Cortex of kidney (tissue), 1 donor: ENCODE measurements at places on chromosomes 3 and 15.

GRCh38 chr15:85837011-85837433 is 42.3 kb upstream of the KLHL25 start:
- no peak for DNase-seq

- DNase-seq = no peak
These were observed 136.2 kb upstream of the PFN2 start for GRCh38 chr3:150106740-150107428.

GRCh38 chr3:32371461-32372212 is 20.0 kb upstream of the CMTM7 start:
- DNase-seq = no peak

- DNase-seq = no peak
These were observed 20.3 kb downstream of the C3orf33 start for GRCh38 chr3:155785662-155786295.

GRCh38 chr15:35309886-35310285 is 224.8 kb upstream of the NANOGP8 start:
- no peak for DNase-seq

- no peak for DNase-seq
These were observed 1.3 kb downstream of the MAGI1 start for GRCh38 chr3:66037330-66037985.

- no peak for DNase-seq
These were observed 325.9 kb upstream of the TBL1XR1 start for GRCh38 chr3:177523067-177523675.

- DNase-seq = no peak
These were observed 30.7 kb downstream of the CHST14 start for GRCh38 chr15:40501487-40501886.

DNA sequence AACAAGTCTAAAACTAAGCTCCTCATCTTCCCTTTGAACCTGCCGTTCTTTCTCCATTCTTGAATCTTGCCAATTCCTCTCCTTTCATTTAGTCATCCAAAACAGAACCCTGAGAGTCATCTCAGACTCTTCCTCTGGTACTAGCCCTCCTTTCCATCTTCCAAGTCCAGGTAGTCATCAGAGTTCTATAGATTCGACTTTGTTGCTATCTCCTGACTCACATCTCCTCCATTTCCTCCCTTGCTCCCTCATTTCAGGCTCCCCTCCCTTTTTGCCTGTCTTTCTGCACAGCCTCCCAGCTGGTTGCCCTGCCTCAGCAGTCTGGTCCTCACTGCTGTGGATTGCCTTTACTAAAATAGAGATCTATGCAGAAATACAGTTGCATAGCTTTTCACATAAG is 4.7 kb downstream of the ATG7 start:
- DNase-seq = no peak

DNA sequence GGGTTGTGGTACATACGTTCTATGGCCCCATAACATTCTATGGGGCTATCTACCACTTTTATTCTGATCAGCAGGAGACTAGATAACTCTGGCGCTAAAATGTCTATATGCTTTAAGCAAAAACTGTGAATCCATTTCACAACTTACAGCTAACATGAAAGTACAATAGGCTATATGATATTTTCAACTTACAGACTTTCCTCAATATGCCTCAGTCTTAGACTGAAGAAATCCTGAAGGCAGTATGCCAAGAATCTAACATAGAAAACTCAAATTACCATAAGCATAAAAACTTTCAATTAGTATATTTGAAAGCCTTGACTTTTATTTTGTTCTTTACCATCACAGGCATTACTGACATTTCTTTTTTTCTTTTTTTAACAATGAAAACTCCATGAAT is 81.4 kb downstream of the CBLB start:
- DNase-seq = no peak

DNA sequence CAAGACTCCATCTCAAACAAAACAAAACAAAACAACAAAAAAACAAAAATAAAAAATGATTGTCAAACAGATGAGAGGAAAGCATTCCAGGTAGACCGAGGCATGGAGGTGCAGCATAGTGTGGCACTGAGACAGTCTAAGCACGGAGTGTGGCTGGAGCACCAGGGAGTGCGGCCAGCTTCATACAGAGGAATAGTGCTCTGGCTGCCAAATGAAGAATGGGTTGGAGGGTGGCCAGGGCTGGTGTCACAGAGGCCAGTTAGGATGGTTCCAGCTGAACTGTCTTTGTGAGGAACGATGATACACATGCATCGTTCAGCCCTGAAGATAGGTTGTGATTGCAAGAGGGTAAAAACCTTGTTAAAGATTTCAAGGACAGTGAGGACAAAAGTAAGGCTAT is 28.3 kb downstream of the MITF start:
- DNase-seq = no peak

GRCh38 chr3:81393251-81393650 is 368.2 kb downstream of the GBE1 start:
- no peak for DNase-seq

- no peak for DNase-seq
These were observed 616.0 kb upstream of the TBL1XR1 start for GRCh38 chr3:177813322-177813721.

DNA sequence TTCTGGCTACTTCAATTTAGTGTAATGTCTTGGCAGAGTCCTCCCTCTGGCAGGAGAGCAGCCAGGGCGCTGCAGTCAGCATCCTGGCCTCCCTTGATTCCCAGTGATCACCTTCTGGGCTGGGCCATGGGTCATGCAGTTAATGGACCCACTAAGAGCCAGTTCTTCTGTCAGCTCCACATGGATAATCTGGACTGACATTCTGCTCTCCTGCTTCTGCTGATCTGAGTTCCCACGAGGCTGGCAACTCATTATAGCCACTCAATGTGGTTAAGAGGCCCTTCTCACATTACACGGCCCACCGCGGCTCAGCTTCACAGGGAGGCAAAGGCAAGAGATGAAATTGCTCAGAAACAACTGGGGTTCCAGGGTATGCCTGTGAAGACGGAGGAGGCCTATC is 94.0 kb downstream of the WDR76 start:
- DNase-seq = no peak

GRCh38 chr15:92634671-92635201 is 20.8 kb downstream of the FAM174B start:
- no peak for DNase-seq

DNA sequence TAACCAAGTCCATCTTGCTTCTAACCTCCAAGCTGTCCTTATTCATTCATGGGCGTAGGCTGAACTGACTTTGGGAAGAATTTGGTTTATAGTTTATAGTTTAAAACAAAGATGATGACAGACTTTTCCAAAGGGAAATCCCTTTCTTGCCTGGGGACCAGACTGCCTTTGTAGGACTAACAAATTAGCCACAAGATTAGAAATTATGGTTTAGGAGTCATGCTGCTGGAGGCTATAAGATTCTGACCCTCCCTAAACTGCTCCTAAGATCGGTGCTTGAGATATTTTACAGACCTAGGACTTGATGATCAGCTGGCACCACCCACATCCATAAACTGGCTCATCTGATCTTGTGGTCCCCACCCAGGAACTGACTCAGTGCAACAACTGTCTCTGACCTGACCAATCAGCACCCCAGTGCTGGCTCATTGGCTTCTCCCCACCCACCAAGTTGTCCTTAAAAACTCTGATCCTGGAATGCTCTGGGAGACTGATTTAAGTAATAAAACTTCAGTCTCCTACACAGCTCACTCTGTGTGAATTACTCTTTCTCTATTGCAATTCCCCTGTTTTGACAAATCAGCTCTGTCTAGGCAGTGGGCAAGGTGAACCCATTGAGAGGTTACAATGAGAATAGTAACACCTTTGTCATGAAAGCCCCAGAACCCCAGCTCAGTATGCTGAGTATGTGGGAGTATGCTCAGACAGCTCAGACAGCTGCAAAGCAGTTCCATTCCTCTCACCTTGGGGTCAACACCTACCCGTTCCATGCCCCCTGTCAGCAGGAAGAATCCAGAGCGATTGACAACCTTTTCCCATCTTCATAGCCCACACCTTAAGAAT is 51.6 kb upstream of the C15orf39 start:
- DNase-seq = no peak

- no peak for DNase-seq
These were observed 60.4 kb downstream of the DCUN1D1 start for GRCh38 chr3:182919866-182920357.

DNA sequence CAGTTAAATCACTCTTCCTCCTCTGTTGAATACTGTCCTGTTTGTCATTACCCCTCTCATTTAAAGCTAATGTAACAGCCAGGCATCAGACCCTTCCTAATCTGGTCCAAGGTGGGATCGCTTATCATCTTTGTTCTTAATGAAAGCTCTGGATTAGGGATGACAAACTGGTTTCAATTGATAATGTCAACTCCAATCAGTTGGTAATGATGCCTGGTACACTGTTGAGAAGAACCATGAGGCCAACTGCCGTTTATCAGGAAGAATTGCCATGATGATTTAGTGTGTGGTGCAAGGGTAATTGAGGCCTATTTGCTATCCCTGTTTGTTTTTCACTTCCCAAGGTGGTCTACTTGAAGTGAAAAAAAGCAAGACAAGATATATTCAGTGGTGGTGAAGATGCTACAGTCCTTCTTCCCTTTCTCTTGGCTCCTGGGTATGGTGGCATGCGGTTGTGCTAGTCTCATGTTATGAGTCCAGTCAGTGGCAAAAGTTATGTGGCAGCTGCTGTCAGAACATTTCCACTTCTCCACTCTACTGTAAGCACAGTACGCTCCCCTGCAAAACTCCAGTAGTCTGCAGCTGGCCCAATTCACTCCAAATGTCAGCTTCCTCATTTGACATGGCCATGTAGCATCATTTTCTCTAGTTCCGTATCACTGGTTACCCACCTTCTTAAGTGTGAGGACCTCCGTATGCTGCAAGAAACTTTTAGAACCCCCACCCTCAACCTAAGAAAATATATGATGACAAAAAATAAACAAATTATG is 72.5 kb downstream of the MORC1 start:
- DNase-seq = no peak

DNA sequence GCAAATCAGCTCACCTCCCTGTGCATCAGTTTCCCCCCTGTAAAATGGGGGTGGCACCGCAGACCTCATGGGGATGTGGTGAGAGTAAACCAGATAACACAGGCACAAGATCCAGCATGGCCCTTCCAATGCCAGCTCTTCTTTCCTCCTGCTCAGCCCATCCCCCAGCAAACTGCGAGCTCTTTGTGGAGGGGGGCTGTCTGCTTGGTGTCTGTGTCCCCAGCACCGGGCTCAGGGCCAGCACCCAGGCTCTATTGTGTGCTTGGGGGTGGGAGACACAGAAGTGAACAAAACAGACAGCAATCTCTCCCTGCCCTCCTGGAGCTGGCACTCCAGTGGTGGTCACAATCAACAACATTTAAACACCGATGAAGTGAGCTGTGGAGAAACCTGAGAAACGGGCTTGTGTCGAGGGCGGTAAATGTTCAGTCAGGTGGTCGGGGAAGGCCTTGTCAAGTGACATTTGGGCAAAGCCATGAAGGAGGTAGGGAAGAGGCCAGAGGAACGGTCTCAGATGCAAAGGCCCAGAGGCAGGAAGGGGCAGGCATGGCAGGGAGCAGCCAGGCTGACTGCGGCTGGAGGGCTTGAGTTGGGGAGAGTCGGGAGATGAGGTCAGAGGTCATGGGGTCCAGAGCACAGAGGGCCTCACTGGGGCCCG is 28.4 kb downstream of the GRIP2 start:
- DNase-seq = no peak

- DNase-seq = no peak
These were observed 27.8 kb downstream of the RORA start for GRCh38 chr15:61201322-61201721.

- DNase-seq = no peak
These were observed 47.8 kb downstream of the DHX30 start for GRCh38 chr3:47850564-47851410.

GRCh38 chr3:144865948-144866347 is 894.3 kb downstream of the DIPK2A start:
- DNase-seq = no peak

DNA sequence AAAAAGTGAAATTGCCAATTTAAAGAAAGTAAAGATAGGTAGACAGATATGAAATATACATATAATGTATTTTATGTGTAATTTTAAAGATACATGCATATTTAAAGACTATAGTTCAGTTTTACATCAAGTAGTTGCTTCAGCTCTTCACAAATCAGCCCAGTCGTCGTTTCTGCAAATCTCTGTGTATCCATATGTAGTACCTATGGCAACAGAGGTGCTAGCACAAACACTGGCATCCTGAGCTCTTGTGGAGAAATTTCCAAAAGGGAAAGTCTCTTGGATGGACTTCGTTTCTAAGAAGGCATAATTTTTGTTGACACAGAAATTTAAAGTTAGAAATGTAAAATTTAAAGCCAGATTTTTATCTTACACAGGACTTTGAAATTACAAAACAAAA is 1284.7 kb downstream of the ROBO1 start:
- DNase-seq = no peak
